ENCODE measurements at places on chromosomes 1 and 21.
A peak's percentile ranks its signal among the peaks of the same experiment; 100 is the strongest.

- DNase-seq: no peak
Measured at GRCh38 chr1:175911138-175911537, 167.7 kb upstream of the TNR start.

- no peak for DNase-seq
Measured at GRCh38 chr1:185661971-185662370, 72.2 kb upstream of the HMCN1 start.

DNA sequence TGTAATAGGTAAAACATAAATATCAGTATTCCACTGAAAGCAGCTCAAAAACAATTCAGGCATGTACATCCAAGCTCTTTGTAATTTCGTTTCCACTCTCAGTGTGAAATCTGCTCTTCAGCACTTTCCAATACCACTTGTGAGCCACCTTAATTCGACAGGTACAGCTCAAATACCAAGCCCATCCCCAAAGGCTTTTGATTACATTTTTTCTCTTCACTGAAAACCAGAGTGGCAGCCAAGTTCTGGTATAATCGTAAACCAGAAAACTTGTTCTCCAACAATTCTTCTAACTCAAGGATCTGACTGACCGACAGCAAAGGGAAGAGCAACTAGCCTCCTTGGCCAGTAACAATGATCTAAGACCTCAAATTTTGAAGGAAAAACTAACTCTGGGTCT is 36.8 kb downstream of the FBXO42 start:
- DNase-seq: no peak

DNA sequence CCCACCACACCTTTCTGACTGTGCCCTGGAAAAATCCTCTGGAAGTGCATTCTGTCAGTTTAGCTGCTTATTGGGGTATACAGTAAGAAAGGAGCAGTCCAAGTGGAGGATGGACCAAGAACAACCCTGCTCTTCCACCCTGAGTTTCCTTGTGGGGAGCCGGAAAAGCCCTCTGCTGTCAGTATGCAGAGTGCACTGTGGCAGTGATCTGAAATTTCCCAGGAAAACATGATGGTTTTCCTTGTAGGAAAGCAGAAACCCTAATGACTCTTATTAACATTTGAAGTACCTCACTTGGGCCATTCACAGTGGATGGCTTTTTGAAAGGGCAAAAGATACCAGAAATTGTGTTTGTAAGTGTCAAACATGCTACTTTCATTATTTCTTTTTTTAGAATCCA is 20.5 kb downstream of the ELAVL4 start:
- no peak for DNase-seq

- DNase-seq: no peak
Measured at GRCh38 chr1:168719306-168720111, 9.5 kb downstream of the DPT start.

GRCh38 chr1:224683936-224684335 is 67.8 kb downstream of the CNIH3 start:
- no peak for DNase-seq

DNA sequence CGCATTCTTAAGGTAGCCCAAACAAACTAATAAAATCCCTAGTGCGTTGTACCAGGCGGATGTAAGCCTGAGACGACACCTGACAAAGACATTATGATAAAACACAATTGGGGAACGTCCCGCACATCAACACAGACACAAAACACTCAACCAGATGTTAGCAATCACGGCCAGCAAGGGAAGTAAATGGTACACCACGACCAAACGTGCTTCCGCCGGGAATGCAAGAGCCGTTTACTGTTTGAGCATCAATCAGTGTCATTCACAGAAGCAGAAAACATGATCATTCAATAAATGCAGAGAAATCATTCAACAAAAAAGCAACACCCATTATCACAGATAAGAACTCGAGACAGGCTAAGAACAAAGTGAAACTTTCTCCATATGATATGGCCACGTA is 49.4 kb upstream of the COL18A1 start:
- DNase-seq: no peak

DNA sequence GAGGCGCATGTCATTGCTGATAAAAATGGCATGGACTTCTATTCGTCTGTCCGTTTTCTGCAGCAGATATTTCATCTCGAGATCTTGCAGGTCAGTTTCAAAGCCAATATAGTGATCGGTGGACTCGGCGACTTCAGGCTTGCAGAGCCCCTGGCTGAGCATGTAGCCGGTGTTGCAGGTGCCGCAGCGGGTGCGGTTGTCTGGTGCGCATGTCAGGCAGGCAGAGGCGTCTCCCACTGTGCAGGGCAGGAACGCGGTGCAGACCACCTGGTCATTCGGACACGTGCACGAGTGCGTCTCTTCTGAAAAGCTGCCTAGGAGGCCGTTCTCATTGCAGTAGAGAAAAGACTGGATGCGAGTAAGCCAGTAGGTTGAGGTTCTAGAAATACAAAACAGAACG is 378.9 kb downstream of the BRINP3 start:
- no peak for DNase-seq

DNA sequence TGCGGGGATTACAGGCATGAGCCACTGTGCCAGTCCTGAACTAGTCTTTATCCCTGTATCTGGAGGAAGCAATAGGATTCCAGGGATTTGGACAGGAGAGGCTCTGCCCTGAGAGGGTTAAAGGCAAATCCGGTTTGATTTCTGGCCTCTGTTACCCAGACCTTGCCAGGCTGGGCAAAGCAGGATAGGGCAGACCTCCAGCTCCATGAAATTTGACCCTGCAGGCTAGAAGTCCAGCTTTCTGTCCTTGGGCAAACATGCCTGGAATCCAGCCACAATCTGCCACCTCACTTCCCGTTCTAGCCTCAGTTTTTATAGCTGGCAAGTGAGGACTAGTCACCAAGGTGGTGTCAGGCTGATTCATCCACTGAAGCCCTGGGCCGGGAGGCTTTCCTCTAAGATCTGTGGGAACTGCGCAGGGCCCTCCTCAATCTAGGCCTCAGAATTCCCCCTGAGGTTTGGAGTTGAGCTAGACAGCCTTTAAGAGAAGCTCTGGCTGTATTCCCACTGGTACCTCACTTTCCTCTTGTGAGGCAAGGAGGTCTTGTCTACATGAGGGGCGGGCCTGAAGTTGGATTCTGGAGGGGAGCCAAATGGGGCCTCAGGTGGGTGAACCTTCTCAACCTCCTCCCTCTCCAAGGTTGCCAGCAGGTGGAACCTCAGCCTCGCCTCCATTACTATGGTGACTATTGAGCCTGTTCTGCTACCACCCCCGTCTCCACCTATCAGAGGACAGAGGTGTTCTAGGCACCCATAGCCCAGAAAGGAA is 7.0 kb upstream of the P3R3URF start:
- DNase-seq: peak; percentile 88

- DNase-seq: peak; percentile 45
Measured at GRCh38 chr1:26998429-26999300, 5.2 kb downstream of the TRNP1 start.

- no peak for DNase-seq
Measured at GRCh38 chr1:49627781-49628180, 396.0 kb downstream of the AGBL4 start.

- DNase-seq: no peak
Measured at GRCh38 chr1:217188280-217189237, 442.3 kb downstream of the GPATCH2 start.

GRCh38 chr1:221416723-221417122 is 325.2 kb downstream of the DUSP10 start:
- no peak for DNase-seq

GRCh38 chr1:182404781-182405180 is 4.3 kb upstream of the TEDDM1 start:
- DNase-seq: no peak

- DNase-seq: peak; percentile 66
Measured at GRCh38 chr1:81706650-81707435, 93.9 kb upstream of the ADGRL2 start.

GRCh38 chr21:43944757-43945156 is 67.4 kb upstream of the TRAPPC10 start:
- DNase-seq: no peak

GRCh38 chr1:183841950-183842794 is 37.3 kb downstream of the RGL1 start:
- DNase-seq: peak; percentile 83

- DNase-seq: peak; percentile 21
Measured at GRCh38 chr1:79235301-79236002, 228.9 kb upstream of the ADGRL4 start.

- peak; percentile 95 for DNase-seq
Measured at GRCh38 chr1:182789138-182790076, at the start of gene NPL. TSS of gene NPL (plus strand) at chr1:182789773. CDS start at chr1:182794372, 4,599 bp downstream.

GRCh38 chr1:204495777-204496176 is 1.2 kb upstream of the PIK3C2B start:
- DNase-seq: no peak

- no peak for DNase-seq
Measured at GRCh38 chr1:195019385-195019784, 1588.9 kb downstream of the KCNT2 start.

DNA sequence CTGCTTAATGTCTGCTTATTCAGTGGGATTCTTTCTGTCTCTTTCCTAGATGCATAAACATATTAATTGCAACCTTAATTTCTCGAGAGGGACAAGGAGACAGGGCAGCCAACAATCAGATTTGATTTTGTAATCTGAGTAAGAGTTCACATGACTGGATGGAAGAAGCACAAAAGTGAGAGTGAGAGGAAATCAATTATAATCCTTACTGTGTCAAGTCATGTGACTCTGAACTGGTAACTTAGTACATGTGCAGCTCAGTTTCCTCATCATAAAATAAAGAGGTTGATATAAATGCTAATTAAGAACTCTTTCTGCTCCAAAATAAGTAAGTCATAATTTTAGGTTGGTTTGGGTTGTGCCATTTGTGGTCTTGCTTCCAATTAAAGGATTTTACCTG is 439.5 kb downstream of the AMY1C start:
- DNase-seq: no peak

DNA sequence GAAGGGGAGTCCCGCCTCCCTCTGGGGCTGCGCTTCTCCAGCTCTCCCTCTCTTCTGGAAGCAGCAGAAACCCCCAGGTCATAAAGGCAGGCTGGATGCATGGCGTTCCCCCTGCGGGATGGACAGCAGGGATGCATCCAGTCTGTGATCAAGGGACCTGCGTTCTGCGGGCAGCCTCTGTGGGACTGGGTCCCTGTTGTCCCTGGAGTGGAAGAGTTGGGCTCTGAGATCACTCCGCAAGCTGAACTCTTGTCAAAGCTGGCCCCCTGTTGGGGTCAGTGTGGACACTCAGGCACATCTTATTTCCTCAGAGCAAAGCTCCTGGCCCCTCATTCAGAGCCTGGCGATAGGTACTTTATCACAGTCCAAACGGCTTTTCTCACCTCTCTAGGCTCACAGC is 341.2 kb downstream of the PTPRU start:
- DNase-seq: no peak

DNA sequence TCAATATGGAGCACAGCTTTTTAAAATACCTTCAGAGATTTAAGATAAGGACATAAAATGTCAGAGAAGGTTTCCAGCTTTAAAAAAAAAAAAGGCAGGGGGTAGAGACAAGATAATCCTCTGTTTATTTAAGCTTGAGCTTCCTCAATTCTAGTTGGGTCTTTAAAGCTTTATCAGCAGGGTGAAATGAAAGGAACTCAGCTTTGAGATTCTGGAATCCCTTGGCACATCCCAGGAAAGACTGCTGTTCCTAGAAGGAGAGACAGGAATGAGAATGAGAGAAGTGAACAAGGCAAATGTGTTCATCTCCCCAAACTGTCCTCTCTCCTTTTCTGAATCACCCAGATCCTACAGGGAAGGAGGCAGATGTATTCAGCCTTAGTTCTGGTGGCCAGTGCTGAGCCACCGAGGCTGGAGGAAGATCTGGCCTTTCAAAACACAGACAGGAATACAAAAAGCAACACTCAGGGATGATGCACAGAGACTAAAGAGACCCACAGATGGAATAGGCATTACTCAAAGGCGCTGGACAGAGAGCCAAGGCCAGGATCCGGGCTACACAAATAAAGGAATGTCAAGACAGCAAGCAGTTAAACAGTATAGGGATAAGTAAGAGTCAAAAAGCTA is 385.8 kb upstream of the DUSP10 start:
- no peak for DNase-seq

DNA sequence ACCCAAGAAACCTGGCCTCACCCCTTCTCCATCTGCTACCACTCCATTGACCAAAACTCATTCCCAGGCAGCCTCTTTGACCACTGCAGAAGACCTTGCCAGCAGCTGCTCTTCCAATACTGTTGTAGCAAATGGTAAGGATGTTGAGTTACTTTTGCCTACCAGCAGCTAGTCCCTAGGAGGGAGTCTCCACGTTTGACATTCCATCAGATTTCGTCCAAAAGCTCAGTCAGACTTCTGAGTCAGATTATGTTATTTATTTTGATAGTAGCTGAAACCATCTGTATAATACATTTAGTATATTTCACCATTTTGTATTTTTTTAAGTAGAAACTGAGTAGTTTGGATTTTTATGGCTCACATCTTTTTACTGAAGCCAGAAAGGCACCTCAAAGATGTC is 51.5 kb upstream of the WNT2B start:
- no peak for DNase-seq

DNA sequence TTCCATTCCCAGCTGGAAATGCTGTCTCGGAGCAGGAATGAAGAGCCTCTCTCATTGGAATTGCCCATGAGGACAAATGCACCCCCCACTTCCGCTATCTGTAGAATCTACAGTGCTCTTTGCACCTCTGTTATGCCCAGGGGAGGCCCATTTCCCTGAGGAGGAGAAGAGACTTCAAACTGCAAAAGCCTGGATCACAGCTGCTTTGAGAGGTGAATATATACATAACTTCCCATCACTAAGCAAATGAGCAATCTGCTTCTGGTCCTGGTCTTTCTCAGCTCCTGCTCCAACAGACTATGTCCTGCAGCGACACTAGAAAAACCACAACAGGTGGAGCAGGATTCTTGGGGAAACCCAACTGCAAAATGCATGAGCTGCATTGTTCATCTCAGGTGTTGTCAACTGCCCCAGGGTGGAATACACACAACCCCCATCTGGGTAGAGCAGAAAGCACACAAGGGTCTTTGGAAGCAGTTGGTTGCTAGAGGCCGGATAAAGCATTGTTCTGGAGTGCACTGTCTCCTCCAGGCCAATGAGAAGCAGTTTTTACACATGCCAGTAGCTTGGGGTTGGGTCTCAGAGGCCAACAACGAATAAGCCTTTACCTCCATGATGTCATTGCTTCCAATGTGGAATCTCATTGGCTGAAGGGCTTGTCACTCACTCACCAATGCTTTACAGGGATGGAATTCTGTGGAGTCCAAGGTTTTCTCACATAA is 67.7 kb upstream of the RAB4A start:
- peak; percentile 33 for DNase-seq
